Vagina (tissue), 2 donors: ENCODE measurements at places on chromosomes 3 and 15. TPM values are rescaled to one million over a fixed set of nuclear protein-coding genes. Genes with fewer than 3 reads are reported as not detected.

DNA sequence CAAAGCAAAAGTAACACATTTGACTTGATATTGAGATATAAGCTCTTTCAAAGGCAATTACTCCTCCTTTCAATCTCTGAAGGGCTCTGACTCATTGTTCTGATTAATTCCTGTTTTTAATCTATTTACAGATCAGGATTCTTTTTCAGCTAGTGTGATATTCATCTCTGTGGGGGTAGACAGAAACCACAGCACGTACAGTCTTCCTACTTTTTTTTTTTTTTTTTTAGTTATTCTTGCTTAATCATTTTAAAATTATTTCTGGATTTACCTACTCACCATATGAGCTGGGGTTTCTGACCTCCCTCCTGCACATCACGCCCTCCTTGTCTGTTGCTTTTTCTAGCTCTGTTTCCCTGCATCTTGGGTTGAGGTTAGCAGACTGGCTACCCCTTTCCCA lies 1.4 kb downstream of the CNTN3 start:
- no peak for DNase-seq

DNA sequence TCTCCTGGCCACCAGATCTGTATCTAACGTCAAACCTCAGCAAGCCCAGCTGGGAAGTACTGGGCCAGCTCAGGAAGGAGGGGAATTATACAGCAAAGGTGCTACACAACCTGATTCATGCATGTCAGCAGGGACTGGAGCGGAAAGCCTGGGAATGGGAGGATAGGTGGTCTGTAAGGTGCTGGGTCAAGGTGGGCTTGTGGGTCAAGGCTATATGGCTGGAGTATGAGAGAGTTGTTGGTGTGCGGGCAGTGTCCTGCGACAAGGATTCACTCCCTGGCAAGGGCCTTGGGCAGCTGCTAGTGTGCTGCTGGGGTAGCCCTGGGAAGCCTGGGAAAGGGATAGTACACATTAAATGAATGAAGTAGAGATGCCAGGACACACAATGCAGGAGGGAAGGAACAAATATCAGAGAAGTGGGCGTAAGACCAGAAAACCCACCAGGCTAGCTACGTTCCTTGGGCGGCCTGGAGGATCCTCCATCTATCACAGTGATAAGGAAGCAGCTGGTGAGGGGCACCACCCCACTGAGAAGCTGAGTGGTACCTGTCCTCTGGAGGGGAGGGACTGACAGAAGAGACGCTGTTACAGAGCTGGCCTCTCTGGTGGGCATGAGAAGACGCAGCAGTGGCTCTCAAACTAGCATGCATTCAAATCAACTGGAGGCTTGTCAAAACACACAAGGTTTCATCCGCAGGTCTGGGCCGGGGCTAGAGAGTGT lies 8.5 kb upstream of the SYNM start:
- no peak for DNase-seq

Gene CKMT1A
- 37.6 TPM for total RNA-seq

Gene COL6A5
- not detected for total RNA-seq

Gene IL20RB
- total RNA-seq, result 67.3 TPM

- no peak for DNase-seq
Measured at GRCh38 chr3:116963802-116964201, 254.2 kb downstream of the TUSC7 start.

DNA sequence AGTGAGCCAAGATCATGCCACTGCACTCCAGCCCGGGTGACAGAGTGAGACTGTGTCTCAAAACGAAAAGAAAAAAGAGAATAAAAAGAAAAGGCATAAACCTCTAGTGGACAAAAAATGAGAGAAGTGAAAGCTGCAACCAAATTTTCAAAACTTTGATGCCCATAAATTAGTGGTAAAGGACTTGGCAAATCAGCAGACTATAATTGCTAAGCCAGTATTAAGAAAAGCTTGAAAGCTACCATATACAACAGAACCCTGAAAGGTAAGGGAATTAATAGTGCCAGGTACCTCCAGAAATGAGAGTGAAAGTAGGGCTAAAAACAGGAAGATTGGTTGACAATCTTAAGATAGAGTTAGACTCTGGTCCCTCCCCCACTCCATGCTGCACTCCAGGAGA lies 32.9 kb upstream of the SLC22A13 start:
- no peak for DNase-seq

Gene SLC27A2
- total RNA-seq, result 3.2 TPM

Gene SUSD5
- total RNA-seq, result 0.98 TPM

DNA sequence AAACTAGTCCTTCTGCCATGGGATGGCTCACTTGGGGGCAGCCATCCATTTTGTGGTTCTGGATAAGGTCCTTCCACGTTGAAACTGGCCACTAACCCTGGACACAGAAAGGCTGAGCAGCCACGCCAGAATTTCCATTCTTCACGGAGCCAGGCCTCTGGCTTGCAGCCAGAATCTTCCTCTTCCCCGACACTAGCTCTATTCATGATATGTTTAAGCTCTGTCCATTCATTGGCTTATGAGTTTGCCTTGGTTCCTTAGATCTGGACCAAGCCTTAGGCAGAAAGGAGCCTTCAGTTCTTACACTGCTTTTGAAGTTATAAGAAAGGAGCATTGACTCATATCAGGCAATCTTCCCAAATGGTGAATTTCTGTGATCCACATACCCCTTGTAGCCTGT lies 288.4 kb upstream of the GOLGA6L4 start:
- DNase-seq, result no peak

GRCh38 chr15:73637527-73637926 lies 4.3 kb upstream of the NPTN start:
- no peak for DNase-seq

DNA sequence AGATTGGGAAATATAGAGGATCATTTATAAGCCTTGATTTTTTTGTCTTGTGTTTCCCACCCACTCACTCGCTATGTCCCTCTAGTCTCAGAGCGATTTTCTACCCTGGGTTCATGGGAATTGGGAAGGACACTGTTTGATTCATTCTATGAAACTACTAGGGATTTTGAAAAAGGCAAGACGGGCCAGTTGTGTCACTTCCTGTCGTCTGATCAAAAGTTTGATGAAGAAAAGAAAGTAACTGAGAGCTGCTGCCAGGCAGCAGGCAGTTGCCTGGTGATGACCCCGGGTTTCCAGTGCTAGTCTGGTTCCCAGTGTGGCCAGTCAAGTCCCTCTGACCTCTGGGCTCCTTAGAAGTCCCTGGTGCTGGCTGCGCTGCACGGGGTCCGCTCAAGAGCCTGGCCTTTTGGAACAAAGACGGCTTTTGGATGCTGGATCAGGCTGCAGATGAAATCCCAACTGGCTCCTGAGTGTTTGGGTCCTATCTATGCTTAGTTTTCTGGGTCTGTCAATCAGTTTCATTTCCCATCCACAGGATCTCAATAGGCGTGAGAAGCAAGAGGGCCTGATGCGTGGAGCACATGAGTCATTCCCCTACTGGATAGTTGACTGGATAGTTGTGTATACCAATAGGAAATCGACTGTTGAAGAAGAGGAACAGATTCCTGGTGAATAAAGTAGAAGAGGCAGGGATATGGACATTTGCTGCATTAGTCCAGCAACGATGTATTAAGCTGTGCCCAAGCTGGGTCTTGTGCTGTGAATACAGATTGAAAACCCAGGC lies 89.7 kb downstream of the EEFSEC start:
- no peak for DNase-seq

- DNase-seq, result no peak
Measured at GRCh38 chr15:93913310-93913709, 318.1 kb upstream of the MCTP2 start.

- no peak for DNase-seq
Measured at GRCh38 chr3:72470904-72471417, 377.3 kb downstream of the SHQ1 start.

- DNase-seq, result no peak
Measured at GRCh38 chr3:118445036-118445435, 589.6 kb downstream of the IGSF11 start.

Gene TGM4
- total RNA-seq, result not detected

Gene NR2E3
- total RNA-seq, result 0.98 TPM

Gene NOX5
- total RNA-seq, result 0.74 TPM

Gene EPHA6
- 1.2 TPM for total RNA-seq

DNA sequence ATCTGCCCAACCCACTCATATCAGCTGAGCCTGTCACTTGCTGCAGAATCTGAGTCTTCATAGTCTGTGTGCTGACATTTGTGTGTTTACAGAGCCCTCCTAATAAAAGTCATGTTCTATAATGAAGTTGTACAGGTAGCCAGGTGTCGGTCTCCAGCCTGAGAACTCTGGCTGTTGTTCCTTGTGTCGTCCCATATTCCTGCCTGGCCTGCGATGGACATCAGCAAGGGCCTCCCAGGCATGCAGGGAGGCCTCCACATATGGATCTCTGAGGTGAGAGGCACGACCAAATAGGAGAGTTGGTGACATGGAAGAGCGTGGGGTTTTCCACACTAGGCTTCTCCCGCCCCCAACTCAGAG lies 2.9 kb downstream of the VILL start:
- DNase-seq, result no peak

- DNase-seq, result no peak
Measured at GRCh38 chr3:149975919-149976318, 5.2 kb upstream of the PFN2 start.

DNA sequence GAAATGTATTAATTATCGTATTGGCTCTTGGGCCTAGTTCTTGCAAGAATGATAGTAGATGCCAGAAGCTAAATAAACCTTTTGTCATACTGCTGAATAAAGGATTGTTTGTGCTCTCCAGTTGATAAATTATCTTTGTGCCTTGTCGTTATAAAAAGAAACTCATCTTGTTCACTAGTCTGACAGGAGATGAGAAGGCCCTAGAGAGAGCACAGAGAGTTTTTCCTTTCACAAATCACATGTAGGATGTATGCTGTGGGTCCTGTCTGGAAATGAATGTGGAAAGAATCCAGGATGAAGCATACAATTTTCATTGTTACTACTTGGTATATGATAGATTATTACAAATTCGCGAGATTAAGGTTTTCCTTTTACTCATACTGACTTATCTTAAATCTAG lies 113.0 kb downstream of the NLGN1 start:
- DNase-seq, result no peak

DNA sequence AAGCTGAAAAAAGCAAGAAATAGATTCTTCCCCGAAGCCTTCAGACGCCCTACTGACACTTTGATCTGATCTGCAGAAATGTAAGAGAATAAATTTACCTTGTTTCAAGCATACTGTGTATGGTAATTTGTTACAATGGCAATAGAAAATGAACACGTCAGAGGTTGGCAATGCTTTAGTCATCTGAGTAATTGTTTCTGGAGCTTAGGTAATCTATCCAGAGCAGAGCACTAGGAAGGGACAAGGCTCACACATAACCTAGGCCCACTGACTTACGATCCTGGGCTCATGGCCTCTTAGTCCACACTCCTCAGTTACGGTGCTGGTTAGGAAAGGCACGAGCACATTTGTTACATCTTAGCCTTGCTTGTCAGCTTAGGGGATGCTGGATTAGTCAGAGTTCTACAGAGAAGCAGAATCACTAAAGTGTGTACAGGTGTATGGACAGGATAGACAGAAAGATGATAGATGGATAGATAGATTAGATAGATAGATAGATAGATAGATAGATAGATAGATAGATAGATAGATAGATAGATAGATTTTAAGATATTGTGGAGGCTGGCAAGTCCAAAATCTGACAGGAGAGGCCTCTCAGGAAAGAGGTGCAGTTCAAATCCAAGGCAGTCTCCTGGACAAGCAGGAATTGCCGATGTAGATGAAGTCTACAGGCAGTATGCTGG lies 46.8 kb upstream of the TBC1D23 start:
- DNase-seq, result no peak

- peak; percentile 34 for DNase-seq
Measured at GRCh38 chr3:71652781-71653413, 69.4 kb upstream of the FOXP1 start.

GRCh38 chr3:47385796-47386195 lies 5.0 kb downstream of the PTPN23 start:
- no peak for DNase-seq

DNA sequence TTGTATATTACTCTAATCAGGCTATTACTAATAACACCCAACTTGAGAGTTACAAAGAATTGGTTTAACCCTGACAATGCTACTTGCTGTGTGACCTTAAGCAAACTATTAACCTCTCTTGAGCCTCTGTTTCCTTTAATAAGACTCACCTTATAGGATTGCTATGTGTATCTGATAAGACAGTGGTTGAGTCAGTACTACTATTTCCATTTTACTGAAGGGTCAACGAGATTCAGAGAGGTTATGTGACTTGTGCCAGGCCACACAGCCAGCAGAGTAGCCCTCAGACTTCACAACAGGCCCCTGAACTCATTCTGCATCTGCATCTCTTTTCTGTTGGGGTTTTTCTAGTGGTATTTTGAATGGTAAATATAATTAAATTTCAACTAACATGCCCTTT lies 420.1 kb downstream of the MAGI1 start:
- DNase-seq, result no peak

- no peak for DNase-seq
Measured at GRCh38 chr3:60294181-60294580, 957.1 kb downstream of the FHIT start.

GRCh38 chr3:178900029-178900646 lies 171.5 kb downstream of the ZMAT3 start:
- no peak for DNase-seq

GRCh38 chr15:64045774-64046420 lies 388 bp downstream of the DAPK2 start:
- no peak for DNase-seq

Gene ZNF80
- total RNA-seq, result 0.74 TPM

Gene ISL2
- 2.0 TPM for total RNA-seq

Gene SOX14
- not detected for total RNA-seq

- no peak for DNase-seq
Measured at GRCh38 chr3:192130534-192131132, 596.7 kb downstream of the FGF12 start.

- no peak for DNase-seq
Measured at GRCh38 chr15:60576044-60576443, 97.1 kb upstream of the ICE2 start.

Gene SENP5
- 50.6 TPM for total RNA-seq

Gene GABRR3
- total RNA-seq, result not detected

Gene FANCD2OS
- not detected for total RNA-seq

DNA sequence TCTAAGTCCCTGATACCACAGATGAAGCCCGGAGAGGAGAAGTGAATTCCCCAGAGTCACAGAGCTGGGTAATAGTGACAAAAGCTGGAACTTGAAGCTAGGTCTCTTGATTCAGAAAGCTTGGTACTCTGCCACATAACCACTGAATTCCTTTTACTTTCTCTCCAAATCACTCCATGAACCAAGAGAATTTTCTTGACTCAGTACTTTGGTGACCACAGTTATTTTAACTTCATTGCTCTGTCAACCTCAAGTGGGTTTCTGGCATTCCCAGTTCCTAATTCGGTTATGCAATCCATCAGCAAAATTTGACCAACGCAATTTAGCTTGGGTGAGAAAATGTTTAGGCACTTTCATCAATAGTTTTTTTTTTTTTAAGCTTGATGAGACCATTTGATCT lies 61.0 kb upstream of the PPARG start:
- DNase-seq, result no peak

- DNase-seq, result no peak
Measured at GRCh38 chr3:129121016-129121791, 400 bp downstream of the RAB43 start.

Gene DZIP1L
- total RNA-seq, result 27.5 TPM

- DNase-seq, result no peak
Measured at GRCh38 chr15:96064351-96064756, 266.1 kb upstream of the NR2F2 start.

GRCh38 chr3:106620646-106621045 lies 751.8 kb upstream of the CBLB start:
- no peak for DNase-seq

GRCh38 chr3:111509308-111509707 lies 32.7 kb upstream of the CD96 start:
- no peak for DNase-seq

Gene HRH1
- 9.3 TPM for total RNA-seq
